ENCODE measurements at places on chromosomes 16 and 17.

- DNase-seq = no peak
- H3K27ac ChIP-seq = no peak overlapping the region
- H3K4me3 ChIP-seq = no peak overlapping the region
- no peaks in the 10 kb centered on the region for H3K36me3 ChIP-seq
- no peaks in the 10 kb centered on the region for H3K27me3 ChIP-seq
- H3K4me1 ChIP-seq = no peaks in the 10 kb centered on the region
Observed at GRCh38 chr16:12271006-12271405, 294.5 kb downstream of the SNX29 start.

DNA sequence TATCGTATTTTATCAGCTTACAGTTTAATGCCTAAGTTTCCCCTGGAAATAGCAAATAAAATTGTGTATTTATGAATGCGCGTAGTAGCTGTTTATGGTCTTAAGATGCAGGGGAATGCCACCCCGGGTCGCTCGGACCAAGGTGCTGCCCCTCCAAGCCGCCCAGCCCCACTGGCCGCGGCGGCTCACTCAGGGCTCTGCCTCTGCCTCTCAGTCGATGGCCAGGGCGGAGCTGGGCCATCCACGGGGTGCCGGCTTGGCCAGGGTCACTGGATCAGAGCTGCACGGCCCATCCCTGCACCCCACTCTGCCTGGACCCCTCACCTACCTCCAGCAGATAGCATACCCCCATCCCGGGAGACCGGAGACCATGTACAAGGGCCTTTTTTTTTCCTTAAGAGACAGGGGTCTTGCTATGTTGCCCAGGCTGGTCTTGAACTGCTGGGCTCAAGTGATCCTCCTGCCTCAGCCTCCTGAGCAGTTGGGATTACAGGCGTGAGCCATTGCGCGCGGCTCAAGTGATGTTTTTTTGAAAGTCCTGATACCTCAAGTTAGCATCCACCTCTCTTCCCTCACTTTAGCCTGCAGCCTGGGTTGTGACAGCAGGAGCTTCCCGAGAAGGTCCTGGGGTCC is 11.0 kb downstream of the PRSS27 start:
- H3K4me1 ChIP-seq = no peaks in the 10 kb centered on the region
- H3K4me3 ChIP-seq = no peak overlapping the region

GRCh38 chr17:55731586-55732250 is 9.1 kb upstream of the TMEM100 start:
- H3K4me3 ChIP-seq = no peak overlapping the region
- H3K27me3 ChIP-seq = peaks cover 44% of the 10 kb centered on the region
- no peaks in the 10 kb centered on the region for H3K36me3 ChIP-seq
- H3K4me1 ChIP-seq = peaks cover 15% of the 10 kb centered on the region
- DNase-seq = no peak

DNA sequence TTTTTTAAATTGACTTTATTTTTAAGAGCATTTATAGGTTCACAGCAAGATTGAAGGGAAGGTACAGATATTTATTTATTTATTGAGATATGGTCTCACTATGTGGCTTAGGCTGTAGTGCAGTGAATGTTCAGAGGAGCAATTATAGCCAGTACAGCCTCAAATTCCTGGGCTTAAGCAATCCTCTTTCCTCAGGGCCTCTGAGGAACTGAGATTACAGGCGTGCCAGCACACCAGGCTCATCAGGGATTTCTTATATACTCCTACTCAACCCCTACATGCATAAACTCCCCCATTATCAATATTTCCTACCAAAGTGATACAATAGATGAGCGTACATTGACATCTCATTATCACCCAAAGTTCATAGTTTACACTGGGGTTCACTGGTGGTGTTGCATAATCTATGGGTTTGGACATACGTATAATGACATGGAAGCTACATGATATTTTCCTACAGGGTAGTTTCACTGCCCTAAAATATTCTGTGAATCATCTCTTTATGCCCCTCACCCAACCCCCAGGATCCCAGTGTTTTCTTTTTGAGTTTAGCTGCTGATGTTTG is 33.5 kb downstream of the HS3ST3B1 start:
- H3K4me3 ChIP-seq = no peak overlapping the region
- no peaks in the 10 kb centered on the region for H3K27me3 ChIP-seq
- H3K4me1 ChIP-seq = peaks cover 80% of the 10 kb centered on the region

DNA sequence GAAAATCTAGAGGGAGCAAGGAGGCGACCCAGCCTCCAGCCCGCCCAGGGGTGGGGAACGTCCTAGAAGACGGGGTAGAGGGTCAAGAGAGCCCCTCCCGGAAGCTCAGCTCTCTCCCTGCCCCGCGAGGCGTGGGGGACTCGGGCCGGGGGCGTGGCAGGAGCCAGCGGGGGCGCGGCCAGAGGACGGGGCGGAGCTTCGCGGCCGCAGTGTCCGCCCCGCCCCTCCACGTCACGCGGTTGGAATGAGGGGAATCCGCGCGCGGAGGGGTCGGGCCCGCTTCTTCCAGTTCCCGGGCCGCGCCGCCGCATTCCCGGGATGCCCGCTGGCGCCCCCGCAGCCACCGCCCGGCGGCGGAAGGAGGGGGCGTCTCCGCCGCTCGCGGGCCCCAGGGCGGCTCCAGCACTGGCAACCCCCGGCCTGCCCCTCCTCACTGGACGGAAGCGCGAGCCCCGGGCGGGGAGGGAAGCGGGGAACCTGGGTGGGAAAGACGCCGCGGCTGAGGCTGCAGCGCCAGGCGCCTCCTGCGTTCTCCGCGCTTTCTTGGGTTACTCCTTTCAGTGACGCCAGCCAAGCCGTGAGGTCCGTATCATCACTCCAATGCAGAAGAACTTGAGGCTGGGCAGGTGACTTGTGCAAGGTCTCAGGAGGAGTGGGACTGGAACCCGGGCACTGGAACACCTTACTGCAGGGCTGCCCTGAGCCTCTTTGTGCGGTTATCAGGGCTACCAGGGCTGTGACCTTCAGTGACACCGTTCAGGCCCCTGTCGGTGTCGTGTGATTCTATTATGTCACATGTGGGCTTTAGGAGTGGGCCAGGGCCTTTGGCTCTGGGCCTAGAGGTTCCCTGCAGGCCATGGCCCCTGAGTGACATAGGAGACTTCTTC is 4.3 kb downstream of the MYO1C start:
- H3K4me1 ChIP-seq = peaks cover 51% of the 10 kb centered on the region
- H3K36me3 ChIP-seq = peaks cover 9% of the 10 kb centered on the region
- peak overlapping the region; percentile 75 for H3K27ac ChIP-seq
- peak overlapping the region; percentile 77 for H3K4me3 ChIP-seq
- H3K27me3 ChIP-seq = peaks cover 2% of the 10 kb centered on the region
- DNase-seq = peak; percentile 79

- H3K4me3 ChIP-seq = no peak overlapping the region
- DNase-seq = no peak
- peaks cover 61% of the 10 kb centered on the region for H3K4me1 ChIP-seq
- peak overlapping the region; percentile 80 for H3K27ac ChIP-seq
- peaks cover 84% of the 10 kb centered on the region for H3K36me3 ChIP-seq
Observed at GRCh38 chr17:48054238-48055185, 6.4 kb downstream of the NFE2L1 start.

All from activated CD4-positive, alpha-beta memory T cell treated with anti-CD3 and anti-CD28 coated beads, Interleukin-2, amount 10 ng/mL, durations not matched to agents 7 days and 5 days (primary cell).